ENCODE measurements at places on chromosomes 6 and 20.

DNA sequence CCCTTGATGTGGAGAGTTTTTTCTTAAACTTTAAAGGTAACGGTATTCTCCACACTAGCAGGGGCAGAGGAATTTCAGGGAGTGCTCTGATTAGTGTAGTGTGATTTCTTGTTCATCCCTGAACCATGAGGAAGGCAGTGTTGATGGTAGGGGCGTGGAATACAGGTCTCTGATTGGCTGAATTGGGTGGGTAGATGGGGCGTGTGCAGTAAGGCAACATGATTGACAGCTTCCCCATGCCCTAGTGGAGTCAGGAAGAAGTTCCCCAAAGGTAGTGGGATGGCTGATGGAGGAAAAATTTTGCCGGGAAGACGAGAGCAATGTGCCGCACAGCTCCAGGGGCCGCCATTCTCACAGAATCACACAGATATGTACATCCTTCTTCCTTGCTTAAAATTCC, 97.4 kb upstream of the SALL4 start:
- no peak for DNase-seq

DNA sequence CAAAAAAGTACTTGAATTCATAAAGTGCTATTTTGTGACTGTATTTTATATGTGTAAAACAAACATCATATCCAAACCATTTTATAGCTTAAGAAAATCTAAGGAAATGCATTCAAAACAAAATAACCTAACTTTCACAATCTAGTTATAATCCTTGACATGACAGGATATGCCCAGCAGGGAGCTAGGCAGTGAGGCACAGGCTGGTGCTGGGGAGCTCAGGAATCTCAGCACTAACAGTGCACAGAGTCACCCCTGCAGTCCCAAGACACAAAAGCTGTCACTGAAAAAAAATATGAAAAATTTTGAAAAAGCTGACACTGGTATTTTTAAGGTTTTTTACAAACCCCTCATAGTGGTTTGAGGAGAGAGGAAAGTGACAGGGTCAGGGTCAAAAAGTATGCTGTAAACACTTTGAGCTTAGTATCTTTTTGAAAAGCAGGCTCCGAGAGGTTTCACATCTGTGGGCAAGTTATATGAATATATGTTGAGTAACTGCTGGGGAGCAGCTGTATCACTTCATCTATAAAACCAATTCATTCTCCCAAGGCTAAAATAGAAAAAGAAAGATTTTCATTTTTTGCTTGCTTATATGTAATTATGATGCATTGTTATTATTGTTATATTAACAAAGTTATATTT, 24.1 kb downstream of the LGSN start:
- no peak for DNase-seq

DNA sequence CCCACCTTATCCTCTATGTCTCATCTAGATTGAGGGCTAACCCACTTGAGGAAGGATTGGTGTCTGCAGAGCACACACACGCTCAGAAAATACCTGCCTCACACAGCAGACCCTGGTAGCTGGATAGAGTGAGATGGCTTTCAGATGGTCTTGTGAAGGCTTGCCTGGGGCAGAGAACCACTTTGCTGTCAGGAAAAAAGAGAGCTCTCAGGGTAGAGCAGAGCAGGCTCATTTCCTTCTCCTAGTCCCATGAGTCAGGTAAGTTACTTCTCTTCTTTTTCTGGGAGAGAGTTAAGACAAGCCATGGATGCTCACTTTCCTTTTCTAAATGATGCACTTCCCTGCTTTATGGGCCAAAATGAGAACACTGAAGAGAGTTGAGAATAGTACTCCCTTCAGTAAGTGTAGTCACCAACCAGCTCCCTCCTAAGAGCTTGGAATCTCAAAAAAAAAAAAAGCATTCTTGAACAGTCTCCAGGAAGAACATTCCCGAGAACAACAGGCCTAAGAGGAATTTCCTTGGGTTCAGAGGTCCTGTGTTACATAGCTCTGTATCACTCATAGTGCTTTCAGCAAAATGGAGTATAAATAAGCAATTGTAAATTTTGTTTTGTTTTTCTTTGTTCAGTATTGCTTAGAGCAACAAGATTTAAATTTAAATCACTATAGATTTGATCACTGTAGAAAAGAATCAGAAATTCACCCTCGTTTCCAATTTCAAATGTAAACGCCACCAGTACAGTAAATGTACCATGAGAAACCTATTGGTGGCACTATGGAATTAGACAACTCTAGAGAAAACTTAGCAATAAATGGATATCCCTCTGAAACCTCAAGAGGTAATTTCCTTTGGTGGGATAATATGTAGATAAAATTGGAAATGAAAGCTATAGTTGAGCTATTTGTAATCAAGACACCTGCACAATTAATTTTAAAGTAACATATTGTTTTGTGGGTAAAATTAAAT, 530.3 kb downstream of the RFPL4B start:
- no peak for DNase-seq

- DNase-seq: no peak
Observed at GRCh38 chr20:8587810-8588209, 455.7 kb downstream of the PLCB1 start.

DNA sequence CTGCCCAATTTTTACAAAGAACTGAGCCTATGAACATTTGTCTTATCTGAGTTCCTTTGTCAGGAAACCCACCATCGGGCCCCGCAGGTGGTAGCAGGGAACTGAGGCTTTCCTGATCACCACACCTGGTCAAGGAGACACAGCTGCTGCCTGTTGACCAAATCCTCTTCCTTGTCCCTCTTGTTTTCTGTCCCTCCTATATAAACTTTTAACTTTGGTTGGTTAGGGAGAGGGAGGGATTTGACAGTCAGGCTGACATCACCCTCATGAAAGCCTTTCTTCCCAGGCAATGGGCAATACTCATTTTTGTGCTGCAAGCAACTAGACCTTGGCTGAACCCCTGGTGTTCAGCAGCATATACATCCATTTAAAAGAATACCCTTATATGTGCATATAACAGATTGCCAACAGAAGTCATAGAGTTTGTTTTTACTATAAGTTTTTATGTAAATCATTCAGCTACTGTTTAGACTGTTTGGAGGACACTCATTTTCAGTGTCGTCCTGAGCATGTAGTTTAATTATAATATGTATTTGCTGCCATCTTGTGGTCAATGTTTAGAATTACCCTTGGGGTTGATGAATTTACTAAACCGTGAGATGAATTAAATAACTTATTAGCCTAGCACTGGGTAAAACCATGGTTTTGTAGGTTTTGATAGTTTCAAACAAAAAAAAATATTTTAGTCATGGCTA, 17.0 kb downstream of the CRISP1 start:
- DNase-seq: no peak

- no peak for DNase-seq
Observed at GRCh38 chr6:19839788-19840187, 2.6 kb downstream of the ID4 start.

DNA sequence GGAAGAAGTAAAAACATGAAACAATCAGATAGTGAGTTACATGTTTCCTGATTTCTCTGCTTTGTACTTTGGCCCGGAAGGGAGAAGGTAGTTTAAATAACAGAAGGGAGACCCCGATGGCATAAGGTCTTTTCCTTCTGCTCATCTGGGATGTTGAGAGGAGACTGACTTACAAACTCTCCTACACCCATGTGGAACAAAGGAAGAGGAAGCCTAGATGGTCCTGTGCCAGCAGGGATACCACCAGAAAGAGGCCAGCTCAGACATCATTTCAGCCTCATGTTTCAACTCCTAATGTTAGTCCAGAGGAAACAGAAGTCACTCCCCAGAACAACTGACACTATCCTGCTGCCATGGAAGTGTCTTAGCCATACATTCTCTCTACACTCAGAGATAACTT, 250.7 kb upstream of the NOX3 start:
- no peak for DNase-seq

GRCh38 chr6:70234561-70235236, 68.2 kb downstream of the COL9A1 start:
- DNase-seq: no peak

- no peak for DNase-seq
Observed at GRCh38 chr6:130927305-130927704, 100.1 kb downstream of the SMLR1 start.

GRCh38 chr6:18281564-18281963, 17.2 kb upstream of the DEK start:
- no peak for DNase-seq

GRCh38 chr6:109706513-109706912, 15.4 kb downstream of the FIG4 start:
- DNase-seq: no peak

DNA sequence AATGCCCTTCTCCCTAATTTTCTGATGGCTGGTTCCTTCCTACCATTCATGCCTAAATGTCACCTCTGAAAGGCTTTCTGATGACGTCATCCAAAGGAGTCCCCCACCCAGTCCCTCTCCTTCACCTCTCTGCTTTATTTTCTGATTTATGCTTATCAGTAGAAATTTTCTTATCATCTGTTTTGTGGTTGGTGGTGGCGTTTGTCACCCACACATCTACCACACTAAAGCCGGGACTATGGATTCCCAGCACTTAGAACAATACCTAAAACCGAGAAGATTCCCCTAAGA, 9.0 kb downstream of the CNKSR3 start:
- DNase-seq: no peak

- DNase-seq: no peak
Observed at GRCh38 chr6:117227245-117227962, 38.0 kb upstream of the VGLL2 start.

DNA sequence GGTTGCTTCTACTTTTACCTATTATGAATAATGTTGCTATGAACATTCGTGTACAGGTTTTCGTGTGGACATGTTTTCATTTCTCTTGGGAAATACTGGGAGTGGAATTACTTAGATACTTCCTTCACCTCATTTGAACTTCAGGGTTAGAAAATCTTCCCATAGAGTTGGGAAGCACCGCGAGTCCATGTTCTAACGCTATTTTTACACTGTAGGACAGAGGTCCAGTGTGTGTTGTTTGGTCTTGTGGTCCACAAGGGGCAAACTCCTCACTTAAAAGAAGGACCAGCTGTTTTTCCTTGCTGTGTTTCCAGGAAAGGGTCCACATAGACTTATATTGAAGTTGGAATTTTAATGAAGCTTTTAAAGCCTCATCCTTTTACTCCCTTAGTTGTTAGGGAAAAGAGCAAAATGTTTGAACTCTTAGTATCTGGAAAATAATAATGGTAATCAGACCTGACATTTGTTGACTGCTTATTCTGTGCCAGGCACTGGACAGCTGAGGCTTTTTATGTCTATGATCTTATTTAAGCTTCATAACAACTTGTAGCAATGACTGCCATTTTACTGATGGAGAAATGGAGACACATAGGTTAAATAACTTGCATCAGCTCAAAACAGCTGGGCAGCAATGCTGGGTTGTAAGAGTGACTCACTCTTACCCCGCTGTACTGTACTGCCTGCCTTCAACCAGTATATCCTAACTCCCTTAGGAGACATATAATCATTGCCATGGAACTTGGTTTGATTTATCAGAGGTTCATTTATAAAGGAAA, 52.0 kb downstream of the CDC5L start:
- DNase-seq: no peak

DNA sequence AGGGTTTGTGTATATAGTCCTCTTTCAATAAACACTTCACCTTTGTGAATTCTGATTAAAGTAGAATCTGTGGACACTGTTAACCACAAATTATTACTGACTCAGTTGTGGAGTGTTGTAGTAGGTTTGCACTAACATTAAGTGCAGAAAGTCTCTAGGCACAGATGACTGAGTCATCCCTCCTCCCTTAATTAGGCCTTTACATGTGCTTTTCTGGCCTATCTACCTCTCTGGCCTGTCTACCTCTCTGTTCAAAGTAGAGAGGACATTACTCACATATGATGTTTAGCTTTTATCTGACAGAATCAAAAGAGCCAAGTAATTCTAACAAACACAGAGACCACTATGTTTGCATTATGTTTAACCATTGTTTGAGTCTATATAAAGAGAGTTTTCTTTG, 783.0 kb downstream of the TENT5A start:
- DNase-seq: no peak

All from sciatic nerve (tissue), 2 donors.